ENCODE measurements at places on chromosomes 16 and 17. TPM values are rescaled to one million over a fixed set of nuclear protein-coding genes. Genes with fewer than 3 reads are reported as not detected.

Gene JPH3
- total RNA-seq, result 4.2 TPM

Gene OR2C1
- not detected for total RNA-seq

Gene GAS2L2
- total RNA-seq, result 0.04 TPM

DNA sequence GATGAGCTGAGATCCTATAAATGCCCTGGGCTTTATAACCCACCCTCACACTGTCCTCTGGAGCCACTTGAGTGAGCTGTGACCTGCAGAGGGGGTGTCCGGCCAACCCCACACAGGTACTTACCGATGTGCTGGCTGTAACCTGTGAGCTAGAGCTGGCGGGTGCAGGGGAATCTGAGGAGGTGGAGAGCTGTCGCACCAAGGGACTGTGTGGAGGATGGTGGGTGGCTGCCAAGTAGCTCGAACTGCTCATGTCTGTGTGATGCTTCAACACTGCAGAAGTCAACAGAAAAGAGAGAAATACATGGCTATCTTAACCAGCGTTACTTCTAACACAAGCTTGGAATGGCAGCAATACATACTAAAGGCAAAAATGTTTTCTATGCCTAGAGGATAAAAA, 39.4 kb downstream of the STH start:
- DNase-seq, result no peak

GRCh38 chr16:8858994-8859912, 9.6 kb downstream of the CARHSP1 start:
- DNase-seq, result no peak

GRCh38 chr16:48176635-48177408, 21.0 kb upstream of the ABCC12 start:
- no peak for DNase-seq

- no peak for DNase-seq
Observed at GRCh38 chr17:38745545-38745944, 2.6 kb downstream of the PCGF2 start.

GRCh38 chr17:69192754-69193153, 35.9 kb downstream of the ABCA10 start:
- DNase-seq, result no peak

All from H4 (cell line).